Activated CD4-positive, CD25-positive, alpha-beta regulatory T cell treated with anti-CD3 and anti-CD28 coated beads, Interleukin-2, amount 50 U/mL, for 16 hours (primary cell): ENCODE measurements at places on chromosomes 4 and X.

DNA sequence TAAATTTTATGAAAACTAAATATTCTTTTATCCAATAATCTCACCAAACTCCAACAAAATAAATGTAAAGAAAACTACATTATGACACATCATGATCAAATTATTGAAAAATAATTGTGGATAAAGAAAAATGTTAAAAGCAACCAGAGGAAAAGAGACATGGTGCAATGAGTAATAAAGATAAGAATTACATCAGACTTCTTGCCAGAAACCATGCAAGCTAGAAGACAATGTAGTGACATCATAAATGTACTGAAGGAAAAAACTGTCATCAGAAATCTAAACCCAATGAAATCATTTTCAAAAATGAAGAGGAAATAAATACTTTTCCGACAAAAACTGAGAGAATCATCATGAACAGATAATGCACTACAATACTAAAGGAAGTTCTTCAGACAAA is 135.9 kb upstream of the EOLA2 start:
- DNase-seq: no peak

DNA sequence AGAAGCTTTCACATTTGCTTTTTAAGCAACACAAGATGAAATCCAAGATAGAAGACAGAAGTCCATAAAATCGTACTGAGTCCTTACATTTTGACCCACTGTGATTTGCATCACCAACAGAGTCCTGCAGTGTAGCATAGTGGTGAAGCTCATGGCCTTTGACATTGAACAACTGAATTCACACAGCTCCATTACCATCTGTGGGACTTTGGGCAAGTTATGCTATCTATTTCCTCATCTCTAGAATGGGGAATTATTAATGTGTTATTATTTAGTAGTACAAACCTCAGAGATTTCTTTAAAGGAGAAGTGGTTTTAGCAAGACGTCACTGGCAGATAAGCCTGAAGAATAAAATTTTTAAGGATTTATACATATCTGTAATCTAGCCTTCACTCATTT is 10.7 kb downstream of the GPRIN3 start:
- DNase-seq: no peak

DNA sequence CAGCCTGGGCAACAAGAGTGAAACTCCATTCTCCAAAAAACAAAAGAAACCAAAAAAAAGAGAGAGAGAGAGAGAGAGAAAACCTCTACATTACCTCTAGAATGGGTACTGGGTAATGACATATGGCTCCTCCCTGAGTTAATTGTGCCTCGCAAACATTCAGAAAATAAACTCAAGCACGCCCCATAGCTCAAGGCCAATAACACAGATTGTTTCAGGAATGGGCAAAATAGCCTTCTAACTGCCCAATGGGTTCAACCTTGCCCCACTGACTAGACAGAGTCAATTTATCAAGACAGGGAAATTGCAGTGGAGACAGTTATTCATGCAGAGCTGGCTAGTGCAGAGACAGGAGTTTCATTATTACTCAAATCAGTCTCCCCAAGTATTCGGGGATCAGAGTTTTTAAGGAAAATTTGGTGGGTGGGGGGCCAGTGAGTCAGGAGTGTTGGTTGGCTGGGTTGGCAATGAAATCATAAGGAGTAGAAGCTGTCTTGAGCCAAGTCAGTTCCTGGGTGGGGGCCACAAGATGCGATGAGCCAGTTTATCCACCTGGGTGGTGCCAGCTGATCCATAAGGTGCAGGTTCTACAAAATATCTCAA is 25.1 kb downstream of the NIPAL1 start:
- no peak for DNase-seq

- no peak for DNase-seq
Observed at GRCh38 chr4:98794565-98795205, 134.2 kb downstream of the EIF4E start.

DNA sequence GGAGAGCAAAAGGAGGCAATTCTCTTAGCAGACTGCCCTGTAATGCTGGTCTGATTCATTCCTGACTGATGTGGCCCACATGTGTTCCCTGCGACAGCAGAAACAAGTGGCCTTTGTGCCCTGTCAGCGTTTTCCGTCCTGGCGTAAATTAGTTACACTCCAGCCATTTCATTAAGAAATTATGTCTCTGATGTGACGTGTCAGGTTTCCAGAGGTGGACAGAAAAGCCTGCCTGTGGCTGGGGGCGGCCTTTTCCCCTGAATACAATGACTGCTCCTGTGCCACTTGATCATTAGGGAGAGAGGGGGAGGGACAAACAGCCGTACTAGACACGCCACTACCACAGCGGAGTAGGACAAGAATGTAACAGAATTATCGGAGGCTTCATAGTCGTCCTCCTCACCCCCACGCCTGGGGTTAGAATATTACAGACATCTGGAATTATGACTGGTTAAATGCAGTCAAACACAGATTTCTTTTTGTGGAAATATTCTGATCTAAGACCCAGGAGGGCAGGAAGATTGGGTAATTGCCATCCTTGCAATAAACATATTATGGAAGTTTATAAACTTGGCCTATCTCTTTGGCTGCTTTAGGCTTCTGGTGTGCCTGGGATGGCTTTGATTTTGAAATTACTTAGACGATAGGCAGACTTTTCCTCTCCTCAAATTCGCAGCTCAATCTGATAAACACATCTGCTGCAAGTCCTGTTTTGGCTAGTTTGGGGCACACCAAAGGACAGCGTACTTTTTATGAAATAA is 146.2 kb upstream of the BCOR start:
- no peak for DNase-seq

DNA sequence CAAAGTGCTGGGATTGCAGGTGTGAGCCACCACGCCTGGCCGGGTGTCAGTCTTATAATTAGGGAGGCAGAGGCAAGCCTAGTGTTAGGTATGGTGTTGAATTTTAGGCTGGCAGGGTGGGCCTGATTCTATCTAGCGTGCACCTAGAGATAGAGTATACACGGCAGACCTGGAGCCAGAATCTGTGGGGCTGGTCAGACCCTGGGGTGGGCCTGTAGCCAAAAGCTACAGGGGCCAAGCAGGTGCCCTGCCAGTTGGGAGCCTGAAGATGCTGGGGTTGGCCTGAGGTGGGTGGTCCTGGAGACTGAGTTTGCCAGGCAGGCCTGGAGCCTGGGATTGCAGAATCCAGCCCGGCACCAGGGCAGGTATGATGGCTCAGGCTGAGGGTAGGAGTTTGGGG is 1580.3 kb downstream of the ARAP2 start:
- no peak for DNase-seq

DNA sequence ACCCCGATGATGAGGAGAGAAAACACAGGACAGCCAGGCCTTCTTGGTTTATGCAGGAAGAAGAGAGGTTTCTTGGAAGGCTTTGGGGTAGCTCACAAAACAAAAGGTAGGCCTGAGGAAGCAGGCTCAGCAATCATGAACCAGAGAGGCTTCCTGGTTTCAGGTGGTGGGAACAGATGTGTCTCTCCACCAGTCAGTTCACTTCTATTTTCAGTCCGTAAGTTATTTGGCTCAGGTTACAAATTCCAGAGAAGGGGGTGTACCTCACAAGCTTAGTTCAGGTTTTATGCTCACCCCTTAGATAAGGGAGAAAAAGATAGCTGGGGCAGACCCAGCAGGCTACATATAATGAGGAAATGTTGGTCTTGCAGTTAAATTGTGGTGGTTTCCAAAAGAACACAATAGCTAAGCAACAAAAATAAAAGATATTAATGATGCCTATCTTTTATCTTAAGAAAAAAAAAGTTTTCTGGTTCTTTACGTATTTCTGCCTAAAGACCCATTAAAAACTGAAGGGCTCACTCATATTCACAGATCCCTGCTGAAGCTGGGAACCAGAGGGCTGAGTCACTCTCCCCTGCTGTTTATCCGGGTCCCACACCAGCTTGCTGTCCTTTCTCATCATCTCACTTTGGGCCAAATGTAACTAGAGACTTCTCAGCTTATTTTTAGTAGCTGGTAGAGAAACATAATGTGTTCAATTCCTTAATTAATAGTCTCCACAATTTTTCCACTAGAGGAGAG is 177.0 kb downstream of the CAMK2D start:
- DNase-seq: no peak

GRCh38 chrX:19172741-19173140 is 50.5 kb upstream of the ADGRG2 start:
- DNase-seq: no peak

- no peak for DNase-seq
Observed at GRCh38 chr4:5918331-5918985, 25.6 kb upstream of the CRMP1 start.

DNA sequence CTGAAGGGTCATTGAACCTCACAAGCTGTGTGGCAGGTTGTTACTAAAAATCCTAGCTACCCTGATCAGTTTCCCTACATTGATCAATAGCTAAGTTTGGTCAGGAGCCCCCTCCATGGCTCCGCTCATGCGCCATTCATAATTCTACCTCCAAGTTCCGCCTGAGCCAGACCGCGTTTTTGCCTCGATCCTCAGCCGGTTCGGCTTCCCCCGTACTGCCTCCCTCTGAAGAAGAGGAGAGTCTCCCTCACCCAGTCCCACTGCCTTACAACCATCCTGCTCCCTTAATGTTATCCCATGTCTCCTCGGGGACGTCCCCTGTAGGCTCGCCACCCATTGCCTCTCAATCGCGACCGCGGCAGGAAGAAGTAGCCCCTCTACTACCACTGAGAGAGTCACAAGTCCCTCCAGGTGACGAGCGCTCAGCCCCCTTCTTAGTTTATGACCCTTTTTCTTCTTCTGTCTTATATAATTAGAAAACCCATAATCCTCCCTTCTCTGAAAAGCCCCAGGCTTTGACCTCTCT is 158.2 kb downstream of the DEFB131A start:
- no peak for DNase-seq

- DNase-seq: no peak
Observed at GRCh38 chrX:103883533-103883932, 51.5 kb upstream of the RAB9B start.

GRCh38 chrX:146396409-146396808 is 413.2 kb upstream of the CXorf51B start:
- no peak for DNase-seq

GRCh38 chr4:89684536-89684935 is 152.4 kb downstream of the SNCA start:
- no peak for DNase-seq
